Stimulated activated CD4-positive, alpha-beta T cell treated with anti-CD3 and anti-CD28 coated beads, Interleukin-1b, Interleukin-23, amount 100 ng/mL, for 48 hours (primary cell): ENCODE measurements at places on chromosomes 3 and 15.
A peak's percentile ranks its signal among the peaks of the same experiment; 100 is the strongest.

- no peak for DNase-seq
Observed at GRCh38 chr3:73228000-73228399, 166.5 kb downstream of the EBLN2 start.

- peak; percentile 30 for DNase-seq
Observed at GRCh38 chr3:48716508-48716981, 476 bp downstream of the IP6K2 start.

- DNase-seq: no peak
Observed at GRCh38 chr3:46356276-46356675, 2.4 kb downstream of the CCR2 start.

DNA sequence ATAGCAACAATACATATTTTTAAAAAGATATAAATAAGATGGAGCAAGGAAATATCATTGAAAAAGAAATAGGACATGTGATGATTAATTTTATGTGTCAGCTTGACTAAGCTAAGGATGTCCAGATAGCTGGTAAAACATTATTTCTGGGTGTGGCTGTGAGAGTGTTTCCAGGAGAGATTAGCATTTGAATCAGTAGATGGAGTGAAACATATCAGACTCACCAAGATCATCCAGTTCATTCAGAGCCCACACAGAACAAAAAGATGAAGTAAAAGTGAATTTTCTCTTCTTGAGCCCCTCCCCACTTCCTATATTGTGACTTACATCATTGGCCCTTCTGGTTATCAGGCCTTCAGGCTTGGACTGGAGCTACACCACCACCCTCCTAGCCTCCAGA lies 61.6 kb upstream of the TUSC7 start:
- no peak for DNase-seq

DNA sequence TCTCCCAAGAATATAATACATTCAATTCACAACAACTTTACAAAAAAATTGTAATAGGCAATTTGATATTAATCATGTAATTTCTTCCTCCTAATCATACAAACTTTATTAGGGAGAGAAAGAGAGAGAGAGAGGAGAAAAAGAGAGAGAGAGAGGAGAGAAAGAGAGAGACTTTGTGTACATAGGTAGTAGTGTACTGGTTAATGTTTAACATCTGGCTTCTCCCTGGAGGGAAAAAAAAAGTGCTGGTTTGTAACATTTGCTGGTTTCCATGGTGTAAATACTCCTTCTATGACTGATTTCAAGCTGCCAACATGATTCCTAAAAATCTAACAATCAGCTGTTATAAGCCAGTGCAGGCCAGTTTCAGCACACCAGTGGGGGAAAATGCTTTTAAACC lies 98.0 kb upstream of the ARHGEF26 start:
- no peak for DNase-seq

GRCh38 chr15:33730815-33731214 lies 237.5 kb upstream of the CHRM5 start:
- no peak for DNase-seq

- no peak for DNase-seq
Observed at GRCh38 chr3:197337656-197338055, 39.2 kb upstream of the DLG1 start.

GRCh38 chr15:69170597-69170996 lies 10.2 kb downstream of the GLCE start:
- DNase-seq: no peak

DNA sequence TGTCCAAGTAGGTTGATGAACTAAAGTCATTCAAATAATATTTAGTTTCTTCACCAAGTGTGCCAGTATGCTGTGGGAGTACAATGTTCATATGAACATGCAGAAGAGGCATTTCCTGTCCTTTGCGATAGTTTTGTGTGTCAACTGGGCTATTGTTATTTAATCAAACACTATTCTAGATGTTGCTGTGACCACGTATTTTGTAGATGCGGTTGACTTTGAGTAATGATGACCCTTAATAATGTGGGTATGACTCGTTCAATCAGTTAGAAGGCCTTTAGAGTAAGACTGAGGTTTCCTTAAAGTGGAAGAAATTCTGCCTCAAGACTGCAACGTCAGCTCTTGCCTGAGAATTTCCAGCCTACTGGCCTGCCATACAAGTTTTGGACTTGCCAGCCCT lies 470.7 kb upstream of the CBLB start:
- no peak for DNase-seq

- no peak for DNase-seq
Observed at GRCh38 chr15:37037071-37037655, 63.2 kb downstream of the MEIS2 start.

GRCh38 chr3:43031485-43031884 lies 52.4 kb downstream of the GASK1A start:
- no peak for DNase-seq

- DNase-seq: no peak
Observed at GRCh38 chr15:50740955-50741354, 24.6 kb downstream of the SPPL2A start.
